ENCODE measurements at places on chromosomes 11 and 22.

- DNase-seq, result no peak
Observed at GRCh38 chr11:94776351-94777321, 8.5 kb downstream of the AMOTL1 start.

GRCh38 chr11:58060535-58060934 is 29.8 kb downstream of the OR6Q1 start:
- DNase-seq, result peak; percentile 56

DNA sequence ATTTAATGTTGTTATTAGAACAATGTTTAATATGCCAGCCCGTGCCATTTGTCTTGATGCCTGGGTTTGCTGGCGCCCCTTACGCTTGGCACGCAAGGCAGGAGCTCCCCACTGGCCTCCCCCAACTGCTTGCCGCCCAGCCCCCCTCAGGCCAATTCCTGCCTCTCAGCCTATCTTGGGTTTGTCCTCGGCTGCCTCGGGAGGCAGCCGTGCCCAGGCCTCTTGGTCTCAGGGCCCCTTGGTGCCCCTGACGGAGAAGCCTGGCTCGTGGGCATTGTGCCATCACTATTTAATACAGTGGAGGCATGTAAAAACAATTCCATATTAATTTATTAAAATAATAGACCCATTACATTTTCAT is 119.8 kb downstream of the KCNQ1OT1 start:
- no peak for DNase-seq

DNA sequence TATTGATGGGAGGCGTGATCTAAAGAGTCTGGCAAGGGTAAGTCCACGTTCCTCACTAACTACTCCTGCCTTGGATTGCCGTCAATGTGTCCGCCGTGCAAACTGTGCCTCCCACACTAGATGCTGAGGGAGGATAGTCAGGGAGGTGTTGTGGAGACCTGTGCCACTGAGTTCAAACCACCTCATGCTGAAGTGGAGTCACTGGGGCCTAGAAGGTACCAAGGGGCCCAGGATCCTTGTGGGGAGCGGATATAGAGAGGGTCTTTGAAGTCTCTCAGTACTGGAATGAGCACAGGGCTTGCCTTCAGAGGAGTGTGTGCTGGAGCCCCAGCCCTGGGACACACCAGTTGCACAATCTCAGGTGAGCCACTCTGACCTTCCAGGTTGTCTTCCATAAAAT is 27.1 kb upstream of the TMPRSS4 start:
- no peak for DNase-seq

GRCh38 chr11:121318848-121319834 is 26.6 kb downstream of the SC5D start:
- DNase-seq, result peak; percentile 15

- DNase-seq, result no peak
Observed at GRCh38 chr11:133907841-133908241, 48.9 kb downstream of the IGSF9B start.

DNA sequence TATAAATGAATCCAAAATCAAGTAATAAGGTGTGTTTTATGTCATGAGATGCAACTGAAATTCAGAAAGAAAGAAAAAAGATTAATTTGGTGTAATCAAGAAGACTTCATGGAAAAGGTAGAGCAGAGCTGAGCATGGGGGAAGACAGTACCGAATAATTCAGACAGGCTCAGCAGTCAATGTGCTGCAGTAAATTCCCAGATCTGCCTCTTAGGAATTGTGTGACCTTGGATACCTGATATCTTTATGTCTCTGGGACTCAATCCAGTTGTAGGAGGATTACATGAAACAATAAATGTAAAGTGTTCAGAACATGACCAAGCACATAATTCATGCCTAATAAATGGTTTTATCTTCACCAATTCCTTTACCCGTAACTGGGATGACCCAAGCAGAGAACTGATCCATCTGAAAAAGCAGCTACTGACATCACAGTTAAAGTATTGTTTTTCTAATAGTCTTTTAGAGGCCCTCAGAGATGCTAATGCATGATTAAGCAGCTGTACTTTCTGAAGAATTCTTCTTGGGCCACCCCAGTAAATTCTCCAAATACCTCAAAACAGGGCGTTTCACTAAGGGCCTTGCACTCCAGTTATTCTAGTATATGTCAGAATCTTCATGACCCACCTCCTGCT is 7.8 kb downstream of the MS4A12 start:
- DNase-seq, result no peak

DNA sequence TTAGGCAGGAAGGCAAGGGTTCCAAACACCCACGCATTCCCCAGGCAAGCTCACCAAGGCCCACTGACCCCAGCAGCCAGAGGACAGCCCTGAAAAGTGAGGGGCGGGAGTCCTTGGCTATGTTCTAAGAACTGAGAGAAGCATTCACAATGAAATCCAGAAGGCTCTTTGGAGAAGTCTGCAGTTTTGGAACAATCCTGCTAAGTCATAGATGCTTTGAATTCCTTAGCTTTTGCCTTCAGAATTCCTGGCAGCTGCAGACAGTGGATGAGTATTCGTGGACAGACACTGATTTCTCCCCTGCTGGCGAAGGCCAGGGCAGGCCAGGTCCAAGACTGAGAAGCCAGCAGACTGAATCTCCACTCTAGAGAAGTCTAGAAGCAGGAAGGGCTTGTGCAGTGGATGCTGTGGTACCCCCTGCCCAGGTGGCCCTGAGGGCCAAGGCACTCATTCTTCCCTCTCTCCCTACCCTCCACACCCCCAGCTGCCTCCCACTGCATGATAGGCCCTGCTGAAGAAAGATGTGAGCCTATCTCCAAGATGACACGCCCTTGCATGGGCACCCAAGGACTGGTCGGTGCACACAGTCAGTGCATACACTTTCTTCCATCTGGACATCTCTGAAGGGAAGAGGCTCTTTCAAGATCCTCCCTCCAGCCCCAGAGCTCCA is 133.2 kb upstream of the TEAD1 start:
- peak; percentile 61 for DNase-seq

DNA sequence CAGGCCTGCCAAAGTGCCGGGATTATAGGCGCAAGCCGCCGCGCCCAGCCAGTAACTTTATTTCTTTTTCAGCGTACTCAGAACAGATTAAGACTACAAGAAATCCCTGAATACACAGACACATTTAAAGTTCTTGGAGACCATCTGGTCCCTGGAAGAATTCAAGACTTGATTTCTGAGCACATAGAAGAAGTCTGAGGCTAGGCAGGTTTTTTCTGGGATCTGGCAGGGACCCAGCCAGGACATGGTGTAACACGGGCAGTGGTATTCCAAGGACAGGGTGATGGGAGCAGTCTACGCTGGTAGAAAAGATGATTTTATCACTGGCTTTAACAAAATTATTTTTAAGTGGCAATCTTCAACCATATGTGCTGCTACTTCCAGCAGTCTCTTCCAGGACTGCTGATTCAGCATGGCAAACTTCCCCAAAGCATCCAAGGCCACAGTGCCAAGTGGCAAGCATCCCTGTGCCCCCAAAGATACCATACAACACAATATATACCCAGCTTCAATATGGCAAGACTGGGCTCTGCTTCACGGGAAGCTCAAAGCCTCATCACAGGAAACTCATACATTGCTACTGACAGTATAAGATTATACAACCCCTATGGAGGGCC is 105.2 kb upstream of the OR5AK2 start:
- DNase-seq, result no peak

- no peak for DNase-seq
Observed at GRCh38 chr11:10623797-10624761, 55.6 kb upstream of the LYVE1 start.

GRCh38 chr22:31922534-31922933 is 21.8 kb upstream of the YWHAH start:
- DNase-seq, result no peak

- DNase-seq, result no peak
Observed at GRCh38 chr11:79227767-79228755, 212.8 kb downstream of the TENM4 start.

GRCh38 chr22:42937164-42937843 is 77.6 kb downstream of the PACSIN2 start:
- peak; percentile 80 for DNase-seq

- DNase-seq, result peak; percentile 79
Observed at GRCh38 chr11:129960216-129961214, 42.1 kb downstream of the PRDM10 start.

DNA sequence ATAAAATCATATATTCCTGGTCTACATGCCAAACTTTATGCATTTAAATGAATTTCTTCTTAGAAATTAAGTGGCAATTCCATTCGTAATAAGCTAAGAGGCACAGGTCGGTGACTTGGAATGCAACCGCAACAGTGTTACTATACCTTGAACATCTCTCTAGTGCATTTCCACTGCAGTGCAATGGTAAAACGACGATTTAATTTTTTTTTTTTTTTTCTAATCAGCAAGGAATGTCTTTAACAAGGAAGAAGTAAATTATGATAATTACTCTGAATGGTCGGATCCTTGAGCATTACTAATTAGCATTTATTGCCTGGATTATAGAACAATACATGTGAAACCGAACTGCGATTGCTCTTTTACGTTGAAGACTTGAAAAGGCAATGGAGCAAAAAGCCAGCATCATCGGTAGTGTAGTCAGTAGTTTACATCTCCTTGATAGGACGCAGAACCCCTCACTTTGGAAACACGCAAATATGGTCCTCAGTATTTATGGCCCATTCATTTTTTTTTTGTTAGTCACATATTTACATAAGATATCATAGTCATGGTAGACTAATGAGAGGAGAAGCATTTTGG is 20.2 kb downstream of the BLID start:
- no peak for DNase-seq

DNA sequence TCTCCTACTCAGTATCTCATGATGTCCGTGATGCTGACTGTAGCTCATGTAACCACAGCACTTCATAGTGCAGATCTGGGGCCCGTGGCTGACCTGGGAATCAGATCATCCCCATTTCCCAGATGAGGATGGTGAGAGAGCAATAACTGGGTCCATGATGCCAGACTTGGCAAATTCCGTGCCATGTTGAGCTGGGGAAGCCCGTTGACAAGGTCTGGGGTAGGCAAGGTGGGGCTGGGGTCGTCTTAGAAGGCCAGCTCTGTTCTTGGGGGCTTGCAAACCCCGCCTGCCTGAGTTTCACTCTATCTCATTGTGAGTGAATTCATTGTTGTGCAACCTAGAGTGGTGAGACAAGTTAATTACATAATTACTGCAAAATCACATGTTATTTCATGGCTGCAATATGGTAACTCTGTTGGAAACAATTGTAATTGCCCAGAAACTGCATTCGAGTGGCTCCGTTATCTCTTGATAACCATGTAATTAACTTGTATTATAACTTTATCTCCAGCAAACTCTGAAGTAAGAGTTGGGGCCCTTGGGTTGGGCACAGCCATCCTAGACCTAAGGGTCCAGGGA is 41.7 kb downstream of the LMO1 start:
- no peak for DNase-seq

DNA sequence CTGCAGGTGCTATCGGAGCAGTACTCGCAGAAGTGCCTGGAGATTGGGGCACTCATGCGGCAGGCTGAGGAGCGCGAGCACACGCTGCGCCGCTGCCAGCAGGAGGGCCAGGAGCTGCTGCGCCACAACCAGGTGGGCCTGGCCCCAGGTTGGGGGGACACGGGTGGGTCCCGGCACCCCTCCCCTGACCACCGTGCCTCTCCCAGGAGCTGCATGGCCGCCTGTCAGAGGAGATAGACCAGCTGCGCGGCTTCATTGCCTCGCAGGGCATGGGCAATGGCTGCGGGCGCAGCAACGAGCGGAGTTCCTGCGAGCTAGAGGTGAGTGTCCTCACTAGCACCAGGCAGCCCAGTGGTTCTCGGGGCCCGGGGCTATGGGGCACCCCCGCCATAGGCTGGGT is 38.7 kb upstream of the GCAT start:
- no peak for DNase-seq

- no peak for DNase-seq
Observed at GRCh38 chr22:41243361-41243760, 2.6 kb upstream of the CHADL start.

DNA sequence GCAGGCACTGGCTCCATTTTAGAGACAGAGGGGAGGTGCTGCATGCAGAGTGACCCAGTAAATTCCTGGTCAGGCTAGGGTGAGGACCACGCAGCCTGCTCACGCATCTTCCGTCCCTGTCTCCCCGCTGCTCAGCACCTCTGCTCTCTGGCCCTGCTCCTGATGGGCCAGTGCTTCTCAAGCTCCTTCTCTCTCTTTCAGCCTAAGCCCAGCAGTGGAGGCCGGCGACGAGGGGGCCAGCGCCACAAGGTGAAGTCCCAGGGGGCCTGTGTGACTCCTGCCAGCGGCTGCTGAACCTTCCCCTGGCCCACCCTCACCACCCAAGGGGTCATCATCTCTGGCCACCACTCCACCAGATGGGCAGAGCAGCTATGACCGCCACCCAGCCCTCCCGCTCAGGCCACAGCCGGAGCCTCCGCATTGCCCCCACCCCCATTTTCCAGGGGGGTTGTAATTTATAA is 24.7 kb downstream of the GTPBP1 start:
- DNase-seq, result no peak

DNA sequence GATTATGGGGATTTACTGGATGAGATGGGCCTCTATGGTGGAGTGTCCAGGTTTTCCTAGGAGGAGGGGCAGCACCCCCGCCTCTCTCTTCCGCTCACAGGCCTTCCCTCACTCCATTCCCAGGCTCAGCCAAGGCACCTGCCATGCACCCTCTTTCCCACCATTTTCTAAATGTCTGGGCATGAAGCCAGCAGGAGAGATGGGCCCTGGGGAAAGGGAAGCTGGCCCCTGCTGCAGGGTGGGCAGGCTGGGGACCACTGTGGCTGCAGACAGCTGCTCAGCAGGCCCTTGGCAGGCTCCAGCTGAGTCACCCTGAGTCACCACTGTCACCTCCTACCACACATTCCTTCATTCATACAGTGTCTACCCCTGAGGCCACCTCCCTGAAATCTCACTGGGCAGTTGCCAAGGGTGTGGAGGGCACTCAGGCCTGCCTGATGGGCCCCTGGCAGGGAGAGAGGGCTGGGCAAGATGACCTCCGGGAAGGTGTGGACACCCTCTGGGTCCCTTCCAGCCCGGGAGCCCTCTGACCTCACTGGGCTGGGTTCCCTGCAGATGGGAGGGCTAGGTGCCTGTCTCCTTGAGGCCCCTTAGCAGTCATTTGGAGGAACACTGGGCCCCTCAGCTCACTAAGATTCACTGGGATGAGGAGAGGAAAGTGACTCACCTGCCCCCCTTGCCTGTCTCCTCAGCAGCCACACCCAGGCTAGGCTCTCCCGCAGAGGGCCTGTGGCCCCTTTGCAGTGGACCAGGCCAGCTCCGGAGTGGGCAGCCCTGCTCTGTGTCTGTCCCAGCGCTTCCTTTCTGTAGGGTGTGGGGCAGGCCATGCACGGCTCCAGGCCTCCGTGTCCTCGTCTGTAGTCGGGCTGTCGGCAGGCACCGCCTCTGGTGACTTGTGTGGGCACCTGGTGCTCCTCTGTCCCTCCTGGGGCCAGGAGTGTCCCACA is 7.8 kb downstream of the MYEOV start:
- peak; percentile 99 for DNase-seq

- no peak for DNase-seq
Observed at GRCh38 chr22:45807156-45807915, 135.7 kb downstream of the ATXN10 start.

- DNase-seq, result no peak
Observed at GRCh38 chr11:78345450-78345849, 72.2 kb downstream of the GAB2 start.

DNA sequence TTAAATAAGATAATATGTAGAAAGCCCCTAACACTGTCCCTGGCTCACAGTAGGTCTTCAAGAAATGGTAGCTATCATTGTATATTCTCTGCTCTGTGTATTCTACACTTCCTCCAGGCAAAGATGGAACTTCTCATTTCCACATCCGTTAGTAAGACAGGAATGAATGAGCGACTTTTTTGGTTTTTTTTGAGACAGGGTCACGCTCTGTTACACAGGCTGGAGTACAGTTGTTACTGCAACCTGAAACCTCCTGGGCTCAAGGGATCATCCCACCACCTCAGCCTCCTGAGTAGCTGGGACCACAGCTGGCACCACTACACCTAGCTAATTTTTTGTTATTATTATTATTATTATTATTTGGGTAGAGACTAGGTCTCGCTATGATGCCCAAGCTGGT is 2.3 kb upstream of the CLPB start:
- no peak for DNase-seq

Data from RCC 7860 (cell line).